ENCODE measurements at places on chromosomes 2 and 18.

DNA sequence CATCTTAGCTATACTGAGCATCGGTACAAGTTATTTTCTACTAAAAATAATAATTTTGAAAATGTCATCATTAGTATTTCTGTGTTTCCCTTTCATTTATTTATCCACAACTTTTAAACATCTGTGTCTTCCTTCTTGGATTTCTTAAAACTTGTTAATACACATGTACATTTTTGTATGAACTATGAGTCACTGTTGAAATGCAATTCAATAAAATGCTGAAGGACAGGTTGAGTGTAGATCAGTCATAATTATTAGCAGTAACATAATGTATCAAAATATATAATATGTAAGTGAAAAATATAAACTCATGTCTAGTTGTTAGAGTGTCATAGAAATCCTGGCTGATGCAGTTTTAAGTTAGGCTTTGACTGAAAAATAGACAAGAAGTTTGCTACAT, 115.9 kb downstream of the MEIS1 start:
- DNase-seq: no peak

DNA sequence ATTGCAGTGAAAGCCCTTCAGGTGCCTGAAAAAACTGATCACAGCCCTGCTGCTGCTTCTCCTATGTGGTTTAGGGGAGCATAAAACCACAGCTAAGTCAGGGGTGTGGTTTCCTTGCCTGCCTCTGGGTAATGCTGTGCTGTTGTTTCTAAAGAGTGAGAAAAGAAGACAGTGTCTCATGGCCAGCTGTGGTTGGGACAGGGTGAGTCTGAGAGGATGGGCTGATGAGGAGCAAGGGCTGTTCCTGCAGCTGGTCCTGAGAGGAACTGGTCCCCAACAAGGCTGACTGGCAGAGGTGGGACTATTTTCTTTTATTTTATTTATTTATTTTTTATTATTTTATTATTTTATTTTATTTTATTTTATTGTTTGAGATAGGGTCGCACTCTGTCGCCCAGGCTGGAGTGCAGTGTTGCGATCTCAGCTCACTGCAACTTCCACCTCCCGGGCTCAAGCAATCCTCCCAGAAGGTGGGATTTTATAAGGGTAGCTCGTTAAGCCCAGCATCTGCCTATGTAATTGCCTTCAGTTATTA, 236.7 kb downstream of the FHOD3 start:
- no peak for DNase-seq

- no peak for DNase-seq
Observed at GRCh38 chr18:45580127-45580526, 35.1 kb upstream of the SLC14A2 start.

DNA sequence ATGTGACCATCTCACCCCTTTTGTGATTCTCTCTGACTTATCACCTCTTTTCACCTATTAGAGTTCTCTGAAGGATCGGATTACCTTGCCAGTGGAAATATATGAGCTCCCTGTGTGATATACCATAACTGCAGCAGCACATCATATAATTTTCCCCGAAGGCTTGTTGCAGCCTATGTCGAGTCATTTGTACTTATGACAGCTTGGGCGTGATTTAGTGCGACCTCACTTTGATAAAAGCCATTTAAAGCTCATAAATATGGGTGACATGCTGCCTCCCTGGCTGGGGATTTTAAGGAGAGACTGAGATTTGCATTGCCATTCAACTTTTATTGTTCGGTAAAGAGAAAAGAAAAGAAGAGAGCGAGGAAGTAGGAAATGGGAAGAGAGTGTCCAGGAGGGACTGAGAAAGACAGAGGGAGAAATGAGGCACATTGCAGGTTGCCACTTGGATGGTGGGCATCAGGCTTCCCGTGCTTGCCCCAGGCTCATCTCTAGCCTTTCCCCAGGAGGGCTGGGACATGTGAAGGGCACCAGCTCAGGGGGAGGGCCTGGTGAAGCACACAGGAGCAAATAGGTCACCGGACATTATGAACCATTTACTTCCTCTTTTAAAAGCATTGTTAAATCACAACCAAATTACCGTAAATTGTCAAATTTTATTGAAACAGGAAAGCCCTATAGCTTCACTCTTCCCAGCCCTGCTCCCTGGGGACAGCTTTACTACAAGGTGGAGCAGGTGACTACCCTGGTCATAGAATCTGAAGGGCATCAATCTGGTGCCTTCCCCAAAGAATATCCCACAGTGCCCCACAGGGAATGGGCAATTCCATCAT, 161.3 kb downstream of the SETBP1 start:
- DNase-seq: no peak

- no peak for DNase-seq
Observed at GRCh38 chr2:17326717-17327116, 191.5 kb downstream of the RAD51AP2 start.

- no peak for DNase-seq
Observed at GRCh38 chr2:237474442-237474911, 12.6 kb upstream of the MLPH start.

DNA sequence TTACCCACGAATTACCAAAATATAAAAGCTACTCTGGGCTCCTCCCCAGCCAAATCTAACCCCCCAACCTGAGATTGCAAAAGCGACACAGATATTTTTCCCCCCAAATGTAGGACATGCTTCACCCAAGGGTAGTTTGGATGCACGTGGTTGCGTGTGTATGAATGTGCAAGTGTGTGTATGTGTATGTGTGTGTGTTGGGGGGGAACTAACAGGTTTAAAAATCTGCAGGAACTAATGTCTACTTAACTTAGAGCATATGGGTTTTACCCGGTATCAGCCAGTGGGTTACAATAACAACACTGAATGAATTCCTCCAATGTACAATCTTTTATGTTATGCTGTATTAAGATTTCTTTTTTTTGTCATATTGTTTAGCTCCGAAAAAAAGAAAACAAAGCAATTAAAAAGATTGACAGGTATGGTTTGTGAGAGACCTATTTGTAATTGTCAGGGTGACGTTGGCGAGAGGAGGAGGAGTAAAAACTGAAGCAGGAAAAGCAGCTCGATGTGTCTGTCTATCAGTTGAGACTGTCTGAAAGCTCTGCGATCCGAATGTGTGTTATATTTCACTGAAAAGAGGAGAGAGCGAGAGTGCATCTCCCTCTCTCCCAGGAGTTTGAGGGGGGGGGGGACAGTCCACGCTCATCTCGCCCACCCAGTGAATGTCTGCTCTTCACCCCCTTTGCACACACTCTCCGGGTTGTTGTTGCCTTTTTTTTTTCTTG, at the start of gene TSHZ1:
TSS of gene TSHZ1 (plus strand) at position 524 of the 728 bp plus-strand sequence. CDS start 1,080 bp downstream, outside the sequence.
- DNase-seq: peak; percentile 95

DNA sequence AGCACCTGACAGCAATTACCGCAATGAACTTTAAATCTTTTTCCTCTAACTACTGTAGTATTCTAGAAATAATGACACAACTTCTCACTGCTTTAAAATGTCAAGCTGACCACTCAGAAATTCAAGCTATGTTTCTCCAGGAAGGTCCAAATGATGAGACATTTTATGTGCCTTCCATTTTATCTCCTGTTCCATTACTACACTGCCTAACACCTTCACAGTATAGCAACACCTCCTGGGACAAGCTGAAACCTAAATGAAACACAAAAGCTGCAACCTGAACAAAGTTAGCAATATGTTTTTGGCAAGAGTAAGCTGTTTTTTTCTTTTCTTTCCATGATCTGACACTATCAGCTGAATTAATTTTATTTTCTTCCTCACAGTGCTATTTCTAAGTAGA, 81.9 kb downstream of the IKZF2 start:
- no peak for DNase-seq

DNA sequence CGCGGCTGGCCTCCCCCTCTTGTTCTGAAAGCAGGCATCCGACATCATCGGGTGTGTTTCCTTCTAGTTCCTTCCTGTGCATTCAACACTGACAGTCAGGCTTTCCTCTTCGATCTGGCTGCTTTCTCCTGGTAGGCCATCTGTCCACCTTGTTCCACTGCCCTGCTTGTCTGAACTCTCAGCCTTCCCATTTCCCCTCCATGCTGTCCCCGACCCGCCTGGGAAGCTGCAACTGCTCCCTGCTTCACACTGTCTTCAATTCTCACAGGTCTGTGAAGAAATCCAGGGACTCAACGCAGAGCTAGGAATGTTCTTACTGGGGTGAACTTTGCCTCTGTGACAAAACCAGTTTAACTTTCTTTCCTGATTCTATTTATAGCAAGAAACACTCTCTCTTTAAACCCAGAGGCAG, 43.0 kb downstream of the KIF3C start:
- no peak for DNase-seq

- DNase-seq: peak; percentile 49
Observed at GRCh38 chr2:162242586-162243280, 512 bp downstream of the FAP start.

- DNase-seq: peak; percentile 57
Observed at GRCh38 chr2:190443778-190444481, 35.8 kb downstream of the MFSD6 start.

- no peak for DNase-seq
Observed at GRCh38 chr2:191747170-191747530, 69.2 kb downstream of the NABP1 start.

- no peak for DNase-seq
Observed at GRCh38 chr18:46320297-46320696, 216.1 kb downstream of the HAUS1 start.

GRCh38 chr2:191292869-191293268, 47.7 kb downstream of the MYO1B start:
- DNase-seq: no peak

DNA sequence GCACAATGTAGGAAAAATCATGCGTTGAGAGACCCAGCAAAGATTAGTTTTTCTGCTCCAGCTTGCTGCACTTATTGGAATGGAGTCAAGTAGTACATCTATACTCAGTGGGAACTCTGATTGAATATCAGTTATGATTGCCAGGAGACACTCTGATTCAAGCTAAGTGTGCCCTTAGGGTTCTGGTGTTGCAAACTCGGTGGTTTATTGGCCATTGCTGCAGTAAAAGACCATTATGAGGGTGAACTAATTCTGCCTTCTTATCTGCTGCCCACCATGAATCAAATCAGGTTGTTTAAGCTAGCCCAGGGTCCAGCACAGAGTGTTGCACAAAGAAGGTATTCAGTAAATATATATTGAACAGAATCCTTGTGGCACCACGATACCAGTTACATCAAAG, 74.8 kb upstream of the GLS start:
- DNase-seq: no peak

- no peak for DNase-seq
Observed at GRCh38 chr2:67522148-67522547, 125.0 kb downstream of the ETAA1 start.

DNA sequence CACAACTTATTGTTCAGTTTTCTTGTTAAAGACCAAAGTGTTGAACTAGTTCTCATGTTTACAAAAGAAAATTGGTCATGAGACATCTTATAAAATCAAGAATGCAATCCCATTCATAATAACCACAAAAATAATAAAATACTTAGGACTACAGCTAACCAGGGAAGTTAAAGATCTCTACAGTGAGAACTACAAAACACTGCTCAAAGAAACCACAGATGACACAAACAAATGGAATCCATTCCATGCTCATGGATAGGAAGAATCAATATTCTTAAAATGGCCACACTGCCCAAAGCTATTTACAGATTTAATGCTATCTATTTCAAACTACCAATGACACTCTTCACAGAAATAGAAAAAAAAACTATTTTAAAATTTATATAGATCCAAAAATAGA, 1354.8 kb upstream of the CDH2 start:
- DNase-seq: no peak

- no peak for DNase-seq
Observed at GRCh38 chr2:201500534-201500933, 49.0 kb downstream of the STRADB start.

All from pons (tissue), 1 donor.